ENCODE measurements at places on chromosomes 5 and 9. TPM values are rescaled to one million over a fixed set of nuclear protein-coding genes. Genes with fewer than 3 reads are reported as not detected.
A peak's percentile ranks its signal among the peaks of the same experiment; 100 is the strongest.

Gene JADE2
- total RNA-seq = 38.5 TPM

Gene GLDC
- total RNA-seq = not detected

Gene ARHGEF39
- 1.7 TPM for total RNA-seq

Gene OR1L8
- total RNA-seq = not detected

Gene OBP2B
- total RNA-seq = not detected

DNA sequence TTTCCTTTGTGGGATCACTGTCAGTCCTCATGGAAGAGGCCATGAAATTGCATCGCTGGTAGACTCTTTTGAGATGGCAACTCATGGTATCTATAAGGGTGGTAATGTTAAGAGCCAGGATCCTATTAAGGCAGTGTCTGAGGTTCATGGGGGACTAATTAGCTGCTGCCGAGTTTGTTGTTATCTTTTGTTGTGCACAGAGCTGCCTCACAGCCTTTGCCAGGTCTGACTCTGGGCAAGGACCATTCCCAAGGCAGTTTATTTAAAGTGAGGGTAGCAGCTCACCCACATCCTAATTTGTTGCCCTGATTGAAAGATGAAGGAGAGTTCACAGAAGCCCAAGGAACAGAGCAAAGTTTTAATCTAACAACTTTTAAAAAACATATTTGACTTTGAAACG, 7.9 kb downstream of the SMARCA2 start:
- peak overlapping the region; percentile 48 for H3K27ac ChIP-seq
- DNase-seq = no peak
- no peak overlapping the region for H3K4me3 ChIP-seq
- peaks cover 96% of the 10 kb centered on the region for H3K4me1 ChIP-seq
- H3K36me3 ChIP-seq = no peaks in the 10 kb centered on the region
- no peaks in the 10 kb centered on the region for H3K27me3 ChIP-seq

- no peaks in the 10 kb centered on the region for H3K4me1 ChIP-seq
- DNase-seq = no peak
- no peaks in the 10 kb centered on the region for H3K36me3 ChIP-seq
- no peaks in the 10 kb centered on the region for H3K27me3 ChIP-seq
- no peak overlapping the region for H3K4me3 ChIP-seq
These were observed 7.4 kb upstream of the ADAM19 start for GRCh38 chr5:157582731-157583620.

DNA sequence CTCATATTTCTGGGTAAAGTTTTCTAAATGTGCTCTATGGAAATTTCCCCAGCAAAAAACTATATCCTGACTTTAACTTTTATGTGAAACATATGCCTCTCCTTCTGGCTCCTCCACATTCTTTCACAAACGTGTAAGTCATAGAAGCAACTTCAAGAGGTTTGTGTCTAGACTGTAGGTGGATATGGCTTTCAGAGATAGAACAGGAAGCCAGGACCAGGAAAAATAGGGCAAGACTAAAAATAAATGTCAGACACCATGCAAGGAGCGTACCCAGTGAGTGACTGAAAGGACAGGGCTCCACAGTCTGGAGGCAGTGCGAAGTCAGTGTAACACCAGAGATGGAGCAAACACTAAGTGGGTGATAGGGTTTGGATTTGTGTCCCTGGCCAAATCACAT, 240.7 kb downstream of the COX7C start:
- no peak overlapping the region for H3K4me3 ChIP-seq
- H3K4me1 ChIP-seq = no peaks in the 10 kb centered on the region
- no peak overlapping the region for H3K27ac ChIP-seq
- no peaks in the 10 kb centered on the region for H3K36me3 ChIP-seq
- H3K27me3 ChIP-seq = no peaks in the 10 kb centered on the region

DNA sequence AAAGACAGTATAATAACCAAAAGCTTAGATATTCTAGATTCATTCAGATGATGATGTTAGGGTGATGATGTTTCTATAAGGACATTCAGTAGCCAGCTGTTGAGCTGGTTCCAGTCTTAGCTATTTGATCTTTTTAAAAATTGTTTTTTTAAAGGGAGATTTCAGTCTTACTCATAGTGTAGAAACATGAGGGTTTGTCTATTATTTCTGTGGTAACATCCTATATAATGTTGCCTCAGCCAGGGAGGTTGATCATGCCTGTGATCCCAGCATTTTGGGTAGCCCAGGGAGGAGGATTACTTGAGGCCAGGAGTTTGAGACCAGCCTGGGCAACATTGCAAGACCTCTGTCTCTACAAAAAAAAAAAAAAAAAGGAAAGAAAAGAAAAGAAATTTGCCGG, 167.8 kb downstream of the DOCK2 start:
- H3K4me3 ChIP-seq = no peak overlapping the region
- no peaks in the 10 kb centered on the region for H3K36me3 ChIP-seq
- DNase-seq = no peak
- H3K27me3 ChIP-seq = no peaks in the 10 kb centered on the region
- no peak overlapping the region for H3K27ac ChIP-seq

GRCh38 chr5:150663936-150664335, 2.9 kb downstream of the MYOZ3 start:
- no peaks in the 10 kb centered on the region for H3K4me1 ChIP-seq
- no peak overlapping the region for H3K27ac ChIP-seq
- no peaks in the 10 kb centered on the region for H3K27me3 ChIP-seq

GRCh38 chr5:81785322-81785721, 34.4 kb upstream of the SSBP2 start:
- H3K4me1 ChIP-seq = peaks cover 37% of the 10 kb centered on the region
- no peaks in the 10 kb centered on the region for H3K36me3 ChIP-seq
- H3K27ac ChIP-seq = no peak overlapping the region
- no peak overlapping the region for H3K4me3 ChIP-seq

DNA sequence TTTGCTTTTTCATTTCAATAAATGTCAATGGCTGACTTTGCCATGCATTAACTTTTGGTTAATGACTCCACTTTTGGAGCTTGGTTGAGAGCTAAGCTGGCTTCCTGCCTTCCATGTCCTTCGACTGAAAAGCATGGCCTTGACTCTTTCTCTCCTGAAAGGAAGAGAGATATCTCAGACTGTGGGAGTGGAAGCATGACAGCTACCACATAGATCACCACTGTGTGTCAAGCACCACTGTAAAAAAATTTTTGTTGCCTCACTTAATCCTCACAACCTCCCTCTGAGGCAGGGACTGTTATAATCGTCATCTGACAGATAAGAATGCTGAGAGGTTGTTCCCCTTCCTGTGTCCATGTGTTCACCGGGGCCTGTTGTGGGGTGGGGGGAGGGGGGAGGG, 184.8 kb downstream of the RORB start:
- H3K36me3 ChIP-seq = no peaks in the 10 kb centered on the region
- DNase-seq = no peak
- H3K27ac ChIP-seq = no peak overlapping the region
- H3K4me3 ChIP-seq = no peak overlapping the region
- no peaks in the 10 kb centered on the region for H3K27me3 ChIP-seq

DNA sequence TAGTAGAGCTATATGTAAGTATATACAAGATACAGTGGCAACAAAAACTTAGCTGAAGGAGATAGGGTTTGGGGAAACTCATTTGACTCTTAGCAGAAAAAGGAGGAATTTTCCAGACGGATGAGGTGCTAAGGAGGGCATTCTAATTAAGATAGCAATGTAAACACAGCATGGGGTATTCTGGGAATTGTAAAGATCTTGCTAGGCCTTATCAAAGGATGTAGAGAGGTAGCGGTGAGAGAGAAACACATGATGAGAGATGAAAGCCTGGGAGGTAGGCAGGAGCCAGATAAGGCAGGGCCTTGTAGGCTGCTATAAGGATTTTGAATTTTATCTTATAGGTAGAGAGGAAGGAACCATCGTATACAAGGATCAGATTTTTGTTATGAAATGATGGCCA, 106.6 kb upstream of the KCNN2 start:
- no peak for DNase-seq
- no peak overlapping the region for H3K27ac ChIP-seq
- H3K4me3 ChIP-seq = no peak overlapping the region
- no peaks in the 10 kb centered on the region for H3K4me1 ChIP-seq
- H3K27me3 ChIP-seq = no peaks in the 10 kb centered on the region
- no peaks in the 10 kb centered on the region for H3K36me3 ChIP-seq

DNA sequence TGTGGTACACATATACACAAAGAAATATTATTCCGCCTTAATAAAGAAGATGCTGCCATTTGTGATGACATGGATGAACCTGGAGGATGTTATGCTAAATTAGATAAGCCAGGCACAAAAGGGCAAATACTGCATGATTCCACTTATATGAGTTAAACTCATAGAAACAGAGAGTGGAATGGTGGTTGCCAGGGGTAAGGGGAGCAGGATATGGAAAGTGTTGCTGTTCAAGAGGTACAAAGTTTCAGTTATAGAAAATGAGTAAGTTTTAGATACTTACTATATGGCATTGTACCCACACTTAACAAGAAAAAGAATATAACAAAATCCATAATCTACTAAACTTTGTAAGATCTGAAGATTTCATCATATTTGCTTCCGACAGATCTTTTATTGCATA, 252.2 kb downstream of the SYK start:
- H3K36me3 ChIP-seq = no peaks in the 10 kb centered on the region
- no peak for DNase-seq
- H3K4me1 ChIP-seq = no peaks in the 10 kb centered on the region
- H3K27me3 ChIP-seq = no peaks in the 10 kb centered on the region
- no peak overlapping the region for H3K27ac ChIP-seq
- no peak overlapping the region for H3K4me3 ChIP-seq

DNA sequence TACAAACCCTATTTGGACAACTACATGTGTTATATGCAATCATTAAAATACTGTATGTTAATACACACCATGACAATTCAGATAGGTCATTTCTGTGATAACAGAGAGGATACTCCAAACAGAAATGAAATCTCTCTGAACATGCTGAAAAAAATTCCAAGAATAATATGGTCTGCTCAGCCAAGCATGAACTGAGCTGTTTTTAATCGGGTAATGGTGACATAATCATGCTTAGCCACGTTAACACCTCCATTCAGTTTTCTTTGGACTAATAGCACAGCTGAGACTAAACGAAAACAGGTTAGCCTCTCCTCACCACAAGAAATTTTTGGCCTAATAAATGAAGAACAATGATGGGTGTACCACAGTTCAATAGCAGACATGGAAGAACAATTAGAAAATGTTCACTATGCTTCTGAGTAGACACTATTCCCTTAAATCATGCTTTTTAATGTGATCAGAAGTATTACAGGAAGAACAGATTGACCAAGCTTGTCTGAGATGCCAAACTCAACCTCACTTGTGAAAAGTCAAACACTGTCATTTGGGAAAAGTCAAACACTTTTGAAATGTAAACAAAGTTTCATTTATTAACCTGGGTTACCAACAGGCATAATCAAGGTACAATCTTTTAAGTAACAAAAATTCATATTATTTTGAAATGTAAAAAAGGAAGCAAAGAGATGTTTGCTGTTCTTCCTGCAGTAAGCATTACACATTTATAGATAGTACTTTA, 19.4 kb downstream of the RAB14 start:
- no peaks in the 10 kb centered on the region for H3K4me1 ChIP-seq
- DNase-seq = no peak
- no peaks in the 10 kb centered on the region for H3K27me3 ChIP-seq

DNA sequence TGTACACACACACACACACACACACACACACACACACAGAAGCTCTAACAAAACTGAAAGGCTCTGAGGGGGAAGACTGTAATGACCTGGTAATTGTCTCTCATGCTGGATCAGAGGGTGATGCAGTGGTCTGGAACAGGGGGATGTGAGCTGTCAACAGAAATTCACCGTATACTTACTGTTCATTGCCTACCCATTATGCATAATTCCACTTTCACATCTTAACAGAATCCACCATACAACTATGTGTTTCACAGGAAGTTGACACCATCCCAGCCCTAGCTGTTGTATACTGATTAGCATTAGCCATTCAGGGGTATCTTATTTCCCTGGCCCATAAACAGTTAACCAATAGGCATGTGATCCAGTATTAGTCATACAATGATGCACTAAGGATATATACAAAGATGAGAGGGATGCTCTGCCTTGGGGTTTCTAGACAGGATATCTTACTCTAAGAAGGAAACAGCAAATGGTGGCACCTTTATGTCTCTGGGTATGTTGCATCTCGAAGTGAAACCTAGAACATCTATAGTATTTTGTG, 396.5 kb upstream of the BRINP1 start:
- H3K4me3 ChIP-seq = no peak overlapping the region
- H3K27ac ChIP-seq = no peak overlapping the region
- H3K36me3 ChIP-seq = no peaks in the 10 kb centered on the region
- DNase-seq = no peak
- H3K4me1 ChIP-seq = no peaks in the 10 kb centered on the region
- no peaks in the 10 kb centered on the region for H3K27me3 ChIP-seq

GRCh38 chr5:171450423-171451331, 31.2 kb downstream of the FGF18 start:
- DNase-seq = peak; percentile 81
- peaks cover 10% of the 10 kb centered on the region for H3K4me1 ChIP-seq
- H3K27me3 ChIP-seq = no peaks in the 10 kb centered on the region
- H3K27ac ChIP-seq = peak overlapping the region; percentile 78
- no peaks in the 10 kb centered on the region for H3K36me3 ChIP-seq
- peak overlapping the region; percentile 57 for H3K4me3 ChIP-seq

GRCh38 chr5:79242242-79243039, 6.5 kb downstream of the JMY start:
- H3K4me3 ChIP-seq = no peak overlapping the region
- H3K27me3 ChIP-seq = no peaks in the 10 kb centered on the region
- DNase-seq = no peak
- no peak overlapping the region for H3K27ac ChIP-seq

- H3K4me3 ChIP-seq = no peak overlapping the region
- no peak overlapping the region for H3K27ac ChIP-seq
- DNase-seq = no peak
- H3K4me1 ChIP-seq = peaks cover 11% of the 10 kb centered on the region
- no peaks in the 10 kb centered on the region for H3K27me3 ChIP-seq
- no peaks in the 10 kb centered on the region for H3K36me3 ChIP-seq
These were observed 17.9 kb downstream of the HNRNPK start for GRCh38 chr9:83962165-83962564.

All from sigmoid colon (tissue), 7 donors.